Activated T-cell treated with anti-CD3 and anti-CD28 coated beads, Interleukin-2, amount 50 U/mL, for 48 hours (primary cell): ENCODE measurements at places on chromosomes 2 and 18.

- no peak for DNase-seq
Measured at GRCh38 chr2:215967590-215968378, 45.6 kb downstream of the MREG start.

- DNase-seq: peak; percentile 73
Measured at GRCh38 chr2:136305517-136306192, 187.7 kb upstream of the CXCR4 start.

GRCh38 chr2:200839513-200839912, 24.9 kb downstream of the CLK1 start:
- no peak for DNase-seq

DNA sequence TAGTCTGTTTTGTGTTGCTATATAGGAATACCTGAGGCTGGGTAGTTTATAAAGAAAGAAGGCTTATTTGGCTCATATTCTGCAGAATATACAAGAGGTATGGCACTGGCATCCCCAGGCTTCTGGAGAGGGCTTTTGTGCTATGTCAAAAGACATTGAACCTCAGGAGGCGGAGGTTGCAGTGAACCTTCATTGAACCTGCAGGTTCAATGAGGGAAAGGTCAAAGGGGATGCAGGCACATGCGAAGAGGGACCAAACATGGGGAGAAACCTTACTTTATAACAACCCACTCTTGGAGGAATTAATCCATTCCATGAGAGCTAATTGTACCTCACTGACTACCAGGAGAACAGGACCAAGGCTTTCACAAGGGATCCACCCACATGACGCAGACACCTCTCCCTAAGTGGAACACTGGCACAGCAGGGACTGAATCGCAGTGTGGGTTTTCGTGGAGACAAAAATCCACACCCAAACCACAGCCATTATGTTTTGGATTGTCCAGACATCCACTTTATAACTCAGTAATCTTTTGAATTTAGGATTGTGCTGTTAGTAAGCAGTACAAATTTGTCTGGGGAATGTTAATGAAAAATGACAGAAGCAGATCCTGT, 4.1 kb upstream of the SERPINB8 start:
- DNase-seq: no peak

GRCh38 chr2:140286377-140286776, 1506.2 kb upstream of the NXPH2 start:
- no peak for DNase-seq
